ENCODE measurements at places on chromosomes 1 and 21. TPM values are rescaled to one million over a fixed set of nuclear protein-coding genes. Genes with fewer than 3 reads are reported as not detected.

Gene SPRR2A
- polyA plus RNA-seq: 0.14 TPM

Gene DIO1
- 3.8 TPM for polyA plus RNA-seq

Gene ANXA9
- 16.3 TPM for polyA plus RNA-seq

Gene OR10Z1
- 0.05 TPM for polyA plus RNA-seq

Data from left renal cortex interstitium (tissue), 4 donors.